Cardiac septum (tissue), 1 donor: ENCODE measurements at places on chromosomes 1 and 21. TPM values are rescaled to one million over a fixed set of nuclear protein-coding genes. Genes with fewer than 3 reads are reported as not detected.

- DNase-seq = no peak
Observed at GRCh38 chr1:210698661-210699060, 370.0 kb downstream of the HHAT start.

DNA sequence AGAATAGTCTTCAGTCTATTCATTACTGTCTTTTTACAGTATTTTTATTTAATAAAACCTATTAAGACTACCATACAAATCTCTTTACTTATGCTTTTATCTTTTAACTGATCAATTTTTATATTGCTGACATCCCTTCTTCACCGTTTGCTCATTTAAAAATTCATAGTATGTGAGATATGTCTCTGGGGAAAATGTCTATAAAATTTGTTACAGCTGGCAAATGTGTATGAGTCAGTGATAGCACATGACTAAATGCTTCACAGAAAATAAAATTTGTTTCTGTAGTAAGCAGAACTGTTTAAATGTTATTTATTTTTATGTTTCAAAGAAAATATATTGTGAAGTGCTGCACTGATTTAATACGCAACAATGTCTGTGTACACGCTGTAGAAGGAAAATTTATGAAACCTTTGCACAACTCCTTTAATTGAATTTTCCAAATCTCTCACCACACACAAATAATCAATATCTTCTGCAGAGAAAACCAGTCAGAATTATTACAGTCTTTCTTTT, 74.2 kb downstream of the ITGB3BP start:
- DNase-seq = no peak

ARHGEF10L gene
- 59.8 TPM for total RNA-seq

CFAP107 gene
- total RNA-seq = not detected

DNA sequence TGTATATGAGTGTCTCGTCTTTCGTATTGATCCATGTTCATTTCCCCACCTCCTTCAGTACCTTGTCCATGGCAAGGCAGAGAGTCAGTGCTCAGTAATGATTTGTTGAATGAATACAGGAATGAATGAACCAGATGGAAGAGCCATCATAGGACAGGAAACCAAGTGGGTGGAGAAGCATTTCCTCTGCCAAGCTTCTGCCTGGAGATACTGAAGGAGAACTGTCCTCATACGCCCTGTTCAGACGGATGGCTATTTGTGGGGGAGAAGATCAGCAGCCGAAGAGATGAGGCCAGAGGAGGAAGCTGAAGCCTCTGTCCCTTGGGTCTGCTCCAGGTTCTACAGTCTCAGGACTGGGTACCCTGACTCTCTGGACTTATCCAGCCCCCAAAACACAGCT, 5.8 kb downstream of the FAM43B start:
- DNase-seq = peak; percentile 38

- no peak for DNase-seq
Observed at GRCh38 chr1:160282807-160283206, 2.1 kb downstream of the PEX19 start.

SHISAL2A gene
- total RNA-seq = not detected

GRCh38 chr1:165851034-165851658, 23.7 kb downstream of the UCK2 start:
- no peak for DNase-seq
